NCI-H187 (cell line): ENCODE measurements at places on chromosomes 4 and X.

GRCh38 chrX:79444694-79445210, 77.6 kb upstream of the ITM2A start:
- no peak for DNase-seq

GRCh38 chr4:4362991-4363697, 23.8 kb upstream of the NSG1 start:
- no peak for DNase-seq

DNA sequence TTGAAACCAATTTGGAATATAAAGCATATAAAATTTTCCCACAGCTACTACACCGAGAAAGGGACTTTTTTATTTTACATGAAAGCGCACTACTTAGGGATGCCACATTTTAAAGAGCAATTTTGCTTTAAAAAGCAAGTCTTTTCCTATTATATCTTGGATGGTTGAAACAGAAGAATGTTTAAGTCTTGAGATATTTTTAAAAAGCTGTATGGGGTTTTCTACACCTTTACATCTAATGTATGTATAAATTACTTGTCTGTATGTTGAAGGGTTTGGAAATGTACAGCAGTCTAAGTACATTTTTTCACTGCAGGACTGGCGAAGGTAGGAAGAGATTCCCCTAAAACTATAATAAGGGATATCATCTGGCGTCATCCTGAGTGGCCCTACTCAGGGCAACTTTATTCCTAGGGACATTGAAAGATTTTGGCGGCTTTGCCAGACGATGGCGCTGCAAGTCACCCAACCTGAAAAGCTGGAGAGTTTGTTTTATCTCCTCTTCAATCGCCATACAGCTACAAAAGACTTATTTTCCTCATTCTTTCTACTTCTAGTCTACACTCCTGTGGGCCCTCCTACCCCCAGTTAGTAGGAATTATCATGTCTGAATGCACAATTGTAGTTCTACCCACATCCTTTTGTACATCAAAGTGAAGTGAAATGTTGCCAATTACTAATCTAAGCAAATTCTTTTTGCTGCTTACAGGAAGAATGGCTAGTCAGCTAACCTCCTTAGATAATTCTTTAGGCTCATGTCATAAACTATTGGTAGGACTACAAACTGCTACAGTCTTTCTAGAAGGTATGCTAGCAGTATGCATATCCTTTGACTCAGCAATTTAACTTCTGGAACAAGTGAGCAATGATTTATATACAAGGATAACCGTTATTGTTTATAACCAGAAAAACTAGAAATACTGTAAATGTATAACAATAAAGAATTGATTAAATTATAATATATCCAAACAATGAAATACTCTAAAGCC, 782 bp upstream of the NEK1 start:
- DNase-seq = peak; percentile 13

- DNase-seq = no peak
Observed at GRCh38 chr4:180694875-180695274, 1548.3 kb upstream of the TENM3 start.

DNA sequence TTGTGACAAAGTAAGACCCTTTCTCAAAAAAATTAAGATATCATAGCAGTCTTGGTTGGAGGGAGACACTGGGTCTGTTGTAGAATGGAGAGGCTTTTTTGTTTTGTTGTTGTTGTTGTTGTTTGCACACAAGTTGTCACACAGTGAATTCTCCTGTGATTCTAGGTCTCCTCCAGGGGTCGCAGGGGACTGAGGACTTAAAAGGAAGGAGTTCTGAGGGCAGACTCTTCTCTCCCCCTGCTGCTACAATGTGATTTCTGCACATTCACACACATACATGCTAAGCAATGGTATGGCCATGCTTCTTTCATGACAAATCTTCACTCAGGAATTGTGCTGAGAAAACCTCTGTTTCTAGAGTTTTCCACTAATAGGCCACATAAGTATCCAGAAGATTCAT, 71.1 kb downstream of the ZNF732 start:
- DNase-seq = no peak

- DNase-seq = no peak
Observed at GRCh38 chr4:152590179-152591031, 54.5 kb upstream of the FBXW7 start.

- no peak for DNase-seq
Observed at GRCh38 chr4:86484241-86484640, 109.9 kb upstream of the PTPN13 start.

GRCh38 chrX:31545191-31545590, 473.4 kb upstream of the FTHL17 start:
- no peak for DNase-seq

DNA sequence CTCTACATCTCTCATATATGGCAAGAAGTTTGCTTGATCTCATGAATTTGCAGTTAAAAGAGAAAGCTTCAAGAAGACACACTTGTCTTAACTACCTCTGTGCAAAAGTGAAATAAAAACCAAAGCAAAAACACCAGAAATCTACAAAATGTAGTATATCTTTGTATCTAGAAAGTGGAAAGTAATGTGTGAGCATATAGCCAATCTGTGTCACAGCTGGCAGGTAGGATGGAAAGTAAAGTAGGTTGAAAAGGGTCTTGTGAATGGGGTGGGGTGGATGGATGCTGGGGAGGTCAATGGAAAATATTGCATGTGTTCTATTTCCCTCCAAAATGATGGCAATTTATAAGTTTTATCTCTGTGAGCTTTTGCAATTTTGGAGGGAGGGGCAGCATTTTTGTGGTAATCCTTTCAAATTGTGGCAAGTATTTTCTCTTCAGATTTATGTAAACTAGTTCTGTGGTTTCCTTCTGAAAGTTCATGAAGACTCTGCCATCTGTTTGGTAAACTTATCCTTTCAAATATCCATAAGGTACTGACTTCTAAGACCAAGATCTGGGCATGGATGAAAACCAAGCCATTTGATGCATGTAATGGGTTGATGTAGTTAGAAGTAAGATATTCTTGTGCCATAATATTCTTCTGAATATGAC, 215.9 kb upstream of the GIMD1 start:
- no peak for DNase-seq

DNA sequence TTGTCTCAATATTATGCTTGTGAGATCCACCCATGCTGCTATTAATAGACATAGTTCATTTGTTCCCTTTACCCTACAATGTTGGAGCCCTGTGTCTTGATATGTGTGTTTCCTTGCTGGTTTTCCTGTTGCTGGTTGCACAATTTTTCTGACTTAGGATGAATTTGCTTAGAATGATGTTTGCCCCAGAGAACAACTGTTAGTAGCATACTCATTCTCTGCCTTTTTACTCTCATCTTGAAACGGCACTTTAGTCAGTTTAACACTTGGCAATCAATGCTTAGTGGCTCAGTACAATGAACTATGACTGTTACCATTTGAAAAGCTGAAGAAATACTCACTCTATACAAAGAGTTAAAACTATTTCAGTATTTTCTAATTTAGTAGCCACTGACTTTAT, 158.8 kb upstream of the NDST4 start:
- DNase-seq = no peak

DNA sequence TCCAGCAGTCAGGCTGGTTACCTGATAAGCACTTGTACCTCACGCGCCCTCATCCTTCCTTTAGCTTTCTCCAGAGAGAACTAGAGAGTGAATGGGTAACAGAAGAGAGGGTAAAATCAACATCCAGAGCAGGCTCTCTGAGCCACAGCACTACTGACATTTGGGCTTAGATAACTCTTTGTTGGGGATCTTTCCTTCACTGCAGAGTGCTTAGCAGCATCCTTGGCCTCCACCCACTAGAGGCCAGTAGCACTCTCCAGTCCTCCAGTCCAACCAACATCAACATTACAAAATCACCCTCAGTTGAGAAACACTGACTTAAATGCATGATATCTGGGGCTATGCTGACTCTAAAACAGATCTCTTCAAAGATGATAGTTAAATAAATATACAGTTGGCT, 220.7 kb downstream of the TACR3 start:
- DNase-seq = no peak

GRCh38 chrX:102085706-102086105, 39.8 kb upstream of the TCEAL2 start:
- no peak for DNase-seq

DNA sequence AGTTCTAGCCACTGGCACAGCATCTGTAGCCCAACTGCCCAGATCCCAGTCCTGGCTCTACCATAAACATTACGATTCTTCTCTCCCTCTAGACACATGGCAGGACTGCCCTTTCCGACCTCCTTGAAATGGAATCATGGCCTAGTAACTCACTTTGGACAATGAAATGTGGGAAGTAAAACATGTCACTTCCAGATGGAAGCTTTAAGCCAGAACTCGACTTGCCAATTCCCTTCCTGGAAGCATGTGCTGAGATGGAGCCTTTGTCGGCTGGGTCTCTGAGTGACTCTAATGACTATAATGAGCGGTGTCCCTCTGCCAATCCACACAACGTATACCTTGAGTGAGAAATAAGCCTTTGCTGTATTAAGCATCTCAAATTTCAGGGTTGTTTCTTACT, 34.7 kb downstream of the SH3RF1 start:
- DNase-seq = no peak

DNA sequence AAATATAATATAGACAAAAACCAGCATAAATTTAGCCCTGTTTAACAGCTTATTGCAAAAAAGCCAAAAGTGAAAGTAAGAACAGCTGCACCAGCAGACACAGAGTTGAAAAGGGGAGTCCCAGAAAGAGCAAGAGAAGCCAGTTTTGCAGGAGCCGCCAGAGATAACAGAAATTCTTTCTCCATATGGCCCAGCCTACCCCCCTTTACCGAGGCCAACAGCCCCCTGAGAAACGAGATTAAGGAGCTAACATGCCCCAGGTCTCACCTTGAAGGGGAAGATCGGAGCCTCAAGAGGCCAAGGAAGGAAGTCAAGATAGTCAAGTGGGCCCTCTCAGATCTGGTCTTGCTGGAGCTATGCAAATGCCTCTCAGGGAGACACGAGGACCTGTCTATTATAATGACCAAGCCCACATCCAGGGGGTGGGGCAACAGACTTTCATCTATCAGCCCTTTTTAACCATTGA, 4.8 kb downstream of the ACOX3 start:
- no peak for DNase-seq

DNA sequence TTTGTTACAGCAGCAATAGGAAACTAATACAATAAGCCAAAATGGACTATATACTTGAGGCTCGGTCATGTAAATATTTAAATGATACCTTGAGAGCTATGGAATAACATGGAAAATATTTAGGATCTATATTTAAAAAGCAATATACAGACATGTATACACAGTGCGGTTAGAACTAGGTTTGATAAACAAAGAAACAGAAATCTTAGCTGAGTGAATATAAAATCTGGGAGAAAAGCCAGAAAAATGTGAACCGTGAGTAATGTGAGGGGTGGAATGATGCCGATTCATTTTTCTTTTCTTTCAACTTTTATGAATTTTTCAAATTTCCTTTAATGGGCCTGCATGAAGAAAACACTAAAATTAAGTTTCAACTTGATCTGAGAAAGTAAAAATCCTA, 104.1 kb downstream of the ATXN3L start:
- no peak for DNase-seq

DNA sequence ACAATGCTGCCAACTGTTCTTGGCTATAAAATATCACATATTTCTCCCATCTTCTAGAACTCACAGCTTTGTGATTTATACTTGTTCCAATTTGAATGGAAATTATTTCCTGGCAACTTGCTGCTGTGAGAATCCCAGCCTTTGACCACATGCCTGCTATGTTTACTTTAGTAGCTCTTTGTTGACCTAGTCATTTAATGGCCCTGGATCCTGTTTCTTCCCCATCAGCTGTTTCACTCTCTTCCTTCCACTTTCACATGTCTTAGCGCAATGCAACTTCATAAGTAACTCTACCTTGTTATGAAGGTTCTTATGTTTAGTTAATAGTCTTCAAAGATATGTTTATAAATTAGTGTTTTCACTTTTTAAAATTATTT, 1973.6 kb upstream of the AGA start:
- DNase-seq = no peak

GRCh38 chr4:62512271-62512670, 1312.1 kb downstream of the ADGRL3 start:
- no peak for DNase-seq

DNA sequence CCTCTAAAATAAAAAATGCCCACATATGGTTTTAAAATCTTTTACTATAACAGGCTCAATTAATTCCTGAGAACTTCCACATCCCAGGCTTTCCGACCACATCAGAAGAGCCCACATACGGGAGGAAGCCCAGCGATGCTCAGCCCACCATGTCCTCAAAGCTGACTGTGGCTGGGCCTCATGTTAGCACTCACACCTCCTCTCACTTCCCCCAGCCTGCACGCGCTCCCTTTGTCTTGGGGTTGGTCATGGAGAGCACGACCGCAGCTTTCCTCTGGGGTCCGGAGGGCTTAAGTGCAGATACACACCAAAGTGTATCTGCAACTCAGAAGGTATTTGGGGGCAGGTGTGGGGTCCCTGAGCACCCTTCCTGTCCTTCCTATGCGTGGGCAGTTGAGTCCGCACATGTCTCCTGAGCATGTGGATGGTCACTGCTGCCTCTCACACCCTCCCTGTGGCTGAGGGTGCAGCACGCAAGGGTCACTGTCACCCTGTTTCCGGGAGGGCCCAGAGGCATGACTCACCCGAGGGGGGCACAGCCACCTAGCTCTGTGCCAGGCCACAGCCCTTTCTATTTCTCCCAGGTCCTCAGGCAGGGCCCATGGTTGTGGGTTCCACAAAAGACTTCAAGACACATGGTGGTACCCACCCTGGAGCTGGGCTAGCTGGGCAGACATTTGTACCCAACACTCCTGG, 21.2 kb downstream of the WDR1 start:
- DNase-seq = no peak

GRCh38 chr4:62676962-62677361, 1476.8 kb downstream of the ADGRL3 start:
- no peak for DNase-seq

DNA sequence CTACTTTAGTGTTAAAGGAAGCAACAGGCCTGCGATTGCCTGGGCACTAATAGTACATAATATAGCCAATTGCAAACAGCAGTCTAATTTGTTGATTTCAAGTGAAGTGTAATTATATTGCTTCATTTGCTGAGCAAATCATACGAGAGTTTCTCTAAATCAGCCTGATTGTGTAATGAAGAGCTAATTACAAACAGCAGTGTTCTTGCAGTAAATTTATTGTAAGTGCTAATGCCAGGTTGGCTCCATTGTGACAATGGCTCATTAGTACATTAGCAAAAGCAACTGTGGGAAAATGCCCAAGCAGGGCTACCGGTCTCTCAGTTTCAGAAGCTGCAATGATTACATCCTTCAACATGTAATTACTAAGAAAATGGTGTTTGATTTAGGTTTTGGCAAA, 591.5 kb downstream of the GALNTL6 start:
- DNase-seq = no peak

DNA sequence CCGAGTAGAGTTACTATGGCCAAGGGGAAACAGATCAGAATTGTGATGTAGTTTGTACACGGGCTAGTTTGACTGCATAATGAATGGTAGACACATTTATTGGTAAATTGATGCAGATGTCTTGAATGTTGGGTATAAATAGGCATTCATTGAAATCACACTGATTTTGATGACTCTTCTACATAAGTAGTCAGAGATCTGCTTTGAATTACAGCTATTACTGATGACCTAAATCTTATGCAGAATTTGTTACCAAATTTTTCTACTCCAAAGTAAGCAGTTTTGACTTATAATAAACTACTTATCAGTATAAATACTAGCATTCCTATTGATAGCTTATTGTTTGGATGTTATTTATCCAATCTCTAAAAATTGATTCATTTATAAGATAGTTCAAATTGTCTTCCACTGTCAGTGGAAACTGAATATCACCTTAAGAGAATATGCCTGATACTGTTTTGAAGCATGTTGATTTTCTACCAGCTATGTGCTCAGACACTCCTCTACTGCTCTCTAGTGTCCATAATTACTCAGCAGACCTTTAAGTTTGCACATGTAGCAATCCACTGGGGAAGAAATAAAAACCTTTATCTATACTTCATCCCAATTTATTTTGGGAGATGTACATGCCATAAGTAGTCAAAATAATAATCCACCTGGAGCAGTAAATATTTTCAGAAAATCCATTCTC, 120.3 kb downstream of the RASL11B start:
- no peak for DNase-seq
